ENCODE measurements at places on chromosomes 3 and 15. TPM values are rescaled to one million over a fixed set of nuclear protein-coding genes. Genes with fewer than 3 reads are reported as not detected.

The SLC24A1 gene
- 9.7 TPM for total RNA-seq

The PYGO1 gene
- total RNA-seq: 40.9 TPM

The CD96 gene
- total RNA-seq: 7.6 TPM

The ARPIN gene
- total RNA-seq: 18.9 TPM

The IL17RE gene
- total RNA-seq: 1.2 TPM

The CCDC39 gene
- not detected for total RNA-seq

The ZNF660 gene
- 12.9 TPM for total RNA-seq

The ZBTB11 gene
- 41.1 TPM for total RNA-seq

The BOC gene
- total RNA-seq: 53.0 TPM

The SLC9C1 gene
- 1.9 TPM for total RNA-seq

GRCh38 chr3:171622126-171622525, 161.9 kb upstream of the TNIK start:
- DNase-seq: no peak

DNA sequence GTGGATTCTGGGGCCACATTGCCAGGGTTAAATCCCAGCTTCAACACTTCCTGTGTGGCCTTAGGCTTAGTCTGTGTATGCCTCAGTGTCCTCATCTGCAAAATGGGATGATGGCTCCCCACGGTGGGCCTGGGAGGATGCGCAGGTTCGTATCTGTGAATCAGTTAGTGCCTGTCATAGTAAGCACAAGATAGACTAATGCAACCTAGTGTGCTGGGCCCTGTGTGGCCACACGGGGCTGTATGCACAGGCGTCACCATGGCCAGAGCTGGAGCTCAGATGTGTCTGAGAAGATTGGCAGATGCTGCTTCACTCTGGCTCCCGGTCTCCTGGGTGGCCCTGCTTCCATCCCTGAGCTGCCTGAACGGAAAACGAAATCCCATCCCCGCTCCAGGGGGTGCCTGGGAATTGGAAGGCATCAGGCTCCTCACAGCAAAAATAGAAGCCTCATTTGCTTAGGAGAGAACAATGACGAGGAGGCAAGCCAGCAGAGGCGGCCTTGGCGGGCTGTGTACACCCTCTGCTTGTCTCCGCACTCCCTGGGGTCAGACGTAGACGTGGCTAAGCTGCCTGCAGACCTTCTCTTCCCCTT, 103.6 kb downstream of the APBA2 start:
- DNase-seq: no peak

DNA sequence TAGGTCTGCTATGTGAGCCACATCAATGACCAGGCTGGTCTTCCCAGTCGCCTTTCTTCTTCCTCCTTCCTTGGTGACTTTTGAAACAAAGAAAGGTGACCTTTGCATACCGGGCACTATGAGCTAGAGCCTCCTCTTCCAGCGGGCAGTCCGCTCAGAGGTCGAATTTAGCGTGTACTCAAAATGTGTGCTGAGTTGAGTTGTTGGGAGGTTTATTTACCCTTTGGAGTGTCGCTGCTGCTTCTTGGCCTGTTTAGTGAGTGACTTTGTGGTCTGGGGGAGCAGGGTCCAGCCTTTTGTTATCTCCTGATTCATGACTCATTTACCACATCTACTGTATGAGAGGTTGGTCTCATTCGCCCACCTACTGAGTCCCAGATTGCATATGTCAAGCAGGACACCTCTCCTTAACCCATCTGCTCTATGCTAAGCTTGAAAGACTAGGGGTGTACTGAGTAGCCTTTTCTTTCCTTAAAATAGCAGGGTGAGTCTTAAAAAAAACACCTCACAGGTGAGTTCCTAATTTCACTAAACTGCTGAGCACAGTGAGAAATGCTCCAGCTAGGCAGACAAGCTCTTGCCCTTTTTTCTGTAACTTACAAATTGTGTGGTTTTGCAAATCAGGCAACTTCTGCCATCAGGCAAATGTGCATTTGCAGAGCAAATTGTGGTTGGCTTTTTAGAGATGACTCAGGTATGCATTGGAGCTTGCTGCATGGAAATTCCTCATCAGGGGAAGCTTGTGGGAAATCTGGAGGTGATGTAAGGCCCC, 3.2 kb upstream of the SIAH2 start:
- no peak for DNase-seq

GRCh38 chr15:64251121-64251520, 88.3 kb upstream of the PPIB start:
- no peak for DNase-seq

GRCh38 chr3:54178376-54178775, 56.0 kb downstream of the CACNA2D3 start:
- no peak for DNase-seq

GRCh38 chr3:7759630-7760029, 742.0 kb upstream of the LMCD1 start:
- DNase-seq: no peak

DNA sequence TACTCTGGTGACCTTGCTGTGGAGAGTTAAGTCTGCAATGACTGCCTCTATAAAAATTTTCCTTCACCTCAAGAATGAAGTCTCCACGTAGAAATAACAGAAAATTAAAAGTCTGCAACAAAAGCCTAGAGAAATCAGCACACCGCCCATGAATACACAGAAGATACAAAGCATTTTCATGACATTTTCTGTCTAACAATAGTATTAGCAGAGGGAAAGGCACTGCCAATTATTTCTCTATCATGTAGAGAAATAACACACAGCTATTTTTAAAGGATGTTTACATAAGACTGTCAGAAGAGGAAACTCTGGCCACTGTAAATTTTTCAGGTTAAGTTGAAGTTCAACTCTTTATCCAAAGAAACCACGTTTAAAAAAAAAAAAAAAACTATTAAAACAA, 80.8 kb downstream of the GSK3B start:
- no peak for DNase-seq

- DNase-seq: no peak
Measured at GRCh38 chr15:99128411-99128810, 23.5 kb downstream of the SYNM start.

DNA sequence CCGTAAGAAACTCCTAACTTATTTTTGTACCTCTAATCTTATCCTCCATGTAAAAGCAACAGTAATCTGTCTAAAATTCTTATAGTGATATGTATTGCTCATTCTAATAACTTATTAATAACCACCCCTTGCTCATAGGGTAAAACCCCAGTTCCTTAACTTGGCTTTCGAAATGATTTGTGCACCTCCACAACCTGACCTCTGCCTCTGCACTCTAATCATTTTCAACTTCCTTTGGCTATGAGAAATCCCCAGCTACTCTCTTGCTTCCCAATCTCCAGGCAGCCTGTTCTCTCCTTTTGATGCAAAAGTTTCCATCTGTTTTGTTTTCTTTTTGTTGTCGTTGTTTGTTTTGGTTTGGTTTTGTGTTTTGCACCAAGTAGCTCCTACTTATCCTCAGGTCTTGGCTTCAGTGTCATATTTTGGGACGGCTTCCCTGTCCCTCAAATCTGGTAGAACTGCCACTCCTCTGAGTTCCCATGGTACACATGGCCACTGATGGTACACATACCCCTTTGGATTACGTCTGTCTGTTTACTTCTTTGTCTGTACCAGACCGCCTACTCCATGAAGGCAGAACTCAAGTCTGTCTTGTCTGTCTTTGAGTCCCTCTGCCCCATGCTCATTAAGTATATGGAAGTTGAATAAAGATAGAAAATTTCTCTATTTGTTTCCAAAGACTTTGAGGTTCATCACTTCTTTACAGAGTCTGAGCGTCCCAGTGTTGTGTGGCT, 105.6 kb upstream of the TGFBR2 start:
- no peak for DNase-seq

DNA sequence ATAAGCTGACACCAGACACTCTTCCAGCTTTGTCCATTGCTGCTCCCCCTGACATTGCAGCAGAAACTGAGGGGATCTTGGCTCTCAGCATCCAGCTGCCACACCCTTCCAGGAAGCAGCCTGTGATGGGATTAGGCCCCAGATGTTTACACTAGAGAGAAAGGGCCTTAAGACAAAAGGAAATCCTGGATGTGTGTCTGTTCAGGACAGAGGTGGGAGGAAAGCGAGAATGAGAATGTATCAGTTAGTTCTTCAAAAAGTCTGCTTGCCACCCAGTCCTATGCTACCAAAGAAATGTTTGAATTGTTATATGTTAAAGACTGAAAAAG, 58.8 kb downstream of the HES1 start:
- DNase-seq: no peak

DNA sequence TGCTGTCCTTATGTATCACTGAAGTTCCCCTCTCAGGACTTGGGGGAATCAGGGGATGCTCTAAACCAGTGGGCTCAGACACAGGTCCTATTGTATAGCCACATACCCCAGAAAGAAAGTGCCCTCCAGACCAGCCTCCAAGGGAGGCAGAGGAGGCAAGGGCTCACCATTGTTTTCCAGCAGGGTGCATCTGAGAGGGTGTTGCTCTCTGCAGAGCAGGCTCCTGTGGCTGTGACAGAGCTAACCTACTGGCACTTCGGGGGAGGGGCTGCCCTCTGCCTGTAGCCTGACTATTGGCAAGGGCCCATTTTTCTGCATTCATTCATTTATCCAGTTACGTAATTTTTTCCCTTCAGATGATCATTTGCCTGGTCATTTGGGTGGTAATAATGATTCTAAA, 39.9 kb downstream of the EEFSEC start:
- DNase-seq: no peak

- DNase-seq: no peak
Measured at GRCh38 chr3:158918008-158918407, 116.2 kb downstream of the MFSD1 start.

All from urinary bladder (tissue), 4 donors.